ENCODE measurements at places on chromosomes 11 and 22.

- DNase-seq = no peak
Measured at GRCh38 chr22:34914846-34915245, 151.1 kb upstream of the ISX start.

- no peak for DNase-seq
Measured at GRCh38 chr11:126484266-126484665, 128.8 kb downstream of the ST3GAL4 start.

- no peak for DNase-seq
Measured at GRCh38 chr11:75855206-75855605, 40.2 kb downstream of the UVRAG start.

- no peak for DNase-seq
Measured at GRCh38 chr11:3200388-3201111, 18.1 kb downstream of the MRGPRG start.

GRCh38 chr22:40023341-40023841 is 28.6 kb downstream of the FAM83F start:
- no peak for DNase-seq

GRCh38 chr11:31529701-31530100 is 20.1 kb downstream of the ELP4 start:
- DNase-seq = no peak

- no peak for DNase-seq
Measured at GRCh38 chr22:38862375-38863329, 9.4 kb downstream of the CBX6 start.

GRCh38 chr22:45612451-45612901 is 59.2 kb upstream of the ATXN10 start:
- DNase-seq = no peak

DNA sequence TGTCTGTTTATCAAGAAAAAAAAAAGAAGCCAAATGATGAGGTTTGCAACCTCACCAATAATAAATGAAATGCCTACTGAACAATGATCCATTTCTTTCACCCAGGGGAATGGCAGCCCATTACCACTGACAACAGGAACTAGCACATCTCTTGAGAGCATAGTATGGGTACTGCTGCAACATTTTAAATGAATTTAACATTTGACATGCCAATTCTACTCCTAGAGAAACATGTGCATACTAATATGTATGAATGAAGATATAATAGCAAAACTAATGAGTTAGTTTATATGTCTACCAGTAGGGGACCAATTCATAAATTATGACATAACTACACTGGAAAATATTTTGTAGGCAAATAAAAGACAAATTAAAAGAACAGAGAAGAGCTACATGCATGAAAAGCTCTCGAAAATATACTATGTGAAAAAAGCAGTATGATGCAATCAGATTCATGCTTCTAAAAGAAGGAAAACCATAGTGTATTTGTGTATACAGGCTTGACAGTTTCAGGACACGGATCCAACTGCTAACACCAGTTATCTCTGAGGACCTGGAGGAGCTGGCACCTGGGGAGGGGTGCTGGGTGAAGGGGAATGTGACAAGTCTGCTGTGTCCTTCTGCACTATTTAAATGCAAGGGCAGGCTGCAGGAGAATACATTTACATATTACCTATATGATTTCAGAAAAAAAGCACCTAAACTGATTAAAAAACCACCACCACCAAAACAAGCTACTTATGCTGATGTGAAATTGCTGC is 6.9 kb downstream of the SMCO4 start:
- no peak for DNase-seq

DNA sequence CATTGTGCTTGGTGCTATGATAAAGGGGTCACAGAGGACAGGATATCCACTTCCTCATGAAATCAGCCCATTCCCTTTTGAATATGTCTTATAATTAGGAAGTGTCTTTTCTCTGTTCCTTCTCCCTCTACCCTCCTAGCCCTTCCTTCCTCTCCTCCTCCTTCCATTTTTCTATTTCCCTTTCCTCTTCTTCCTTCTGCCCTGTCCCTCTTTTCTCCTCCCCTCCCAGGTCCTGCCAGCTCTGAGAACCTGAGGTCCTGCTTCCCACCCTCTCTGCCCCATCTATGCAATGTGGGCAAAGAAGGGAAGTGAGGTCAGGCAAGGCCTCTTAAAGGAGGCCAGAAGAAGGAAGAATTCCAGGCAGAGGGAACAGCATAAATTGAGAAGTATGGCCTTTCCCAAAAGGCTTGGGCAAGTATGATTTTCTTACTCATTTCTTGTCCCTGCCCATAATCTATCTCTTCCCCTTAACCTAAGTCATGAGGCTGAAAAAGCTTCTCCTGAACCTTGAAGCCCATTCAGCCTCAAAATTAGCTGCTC is 7.7 kb upstream of the UBASH3B start:
- DNase-seq = no peak

DNA sequence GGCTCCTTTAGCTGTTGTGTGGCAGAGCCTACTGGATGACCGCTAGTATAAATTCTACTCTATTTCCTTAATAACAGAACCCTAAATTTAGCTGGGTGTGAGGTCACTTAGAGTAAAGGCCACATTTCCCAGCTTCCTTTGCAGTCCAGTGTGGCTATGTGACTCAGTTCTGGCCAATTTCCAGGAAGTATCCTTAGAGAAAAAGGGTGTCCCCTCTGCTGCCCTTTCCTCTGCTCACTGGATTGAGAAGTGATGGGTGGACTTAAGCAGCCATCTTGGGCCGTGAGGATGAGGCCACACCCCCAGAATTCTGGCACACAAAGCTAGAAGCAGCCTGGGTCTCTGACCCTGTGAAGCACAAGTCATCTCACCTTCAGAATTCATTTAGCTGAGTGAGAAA is 11.7 kb upstream of the RASD2 start:
- DNase-seq = no peak

- DNase-seq = no peak
Measured at GRCh38 chr22:20137671-20138416, 6.2 kb downstream of the ZDHHC8 start.

DNA sequence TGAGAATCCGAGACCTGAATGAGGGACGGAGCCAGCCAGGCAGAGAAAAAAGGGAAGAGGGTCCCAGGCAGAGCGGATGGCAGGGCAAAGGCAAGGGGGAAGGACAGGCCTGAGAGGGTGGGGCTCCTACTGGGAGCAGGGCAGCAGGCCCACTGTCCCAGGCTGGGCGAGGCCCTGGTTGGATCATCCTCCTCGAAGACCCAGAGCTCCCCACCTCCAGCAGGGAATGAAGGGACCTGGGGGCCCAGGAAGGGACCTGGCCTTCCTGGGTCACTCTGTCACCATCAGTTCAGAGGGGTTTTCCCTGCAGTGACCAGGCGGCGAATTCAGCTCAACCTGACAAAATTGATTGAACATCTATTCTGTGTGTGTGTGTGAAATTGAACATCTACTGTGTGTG is 4.0 kb downstream of the CD5 start:
- DNase-seq = no peak

- no peak for DNase-seq
Measured at GRCh38 chr11:61116426-61117167, 14.3 kb downstream of the CD5 start.

DNA sequence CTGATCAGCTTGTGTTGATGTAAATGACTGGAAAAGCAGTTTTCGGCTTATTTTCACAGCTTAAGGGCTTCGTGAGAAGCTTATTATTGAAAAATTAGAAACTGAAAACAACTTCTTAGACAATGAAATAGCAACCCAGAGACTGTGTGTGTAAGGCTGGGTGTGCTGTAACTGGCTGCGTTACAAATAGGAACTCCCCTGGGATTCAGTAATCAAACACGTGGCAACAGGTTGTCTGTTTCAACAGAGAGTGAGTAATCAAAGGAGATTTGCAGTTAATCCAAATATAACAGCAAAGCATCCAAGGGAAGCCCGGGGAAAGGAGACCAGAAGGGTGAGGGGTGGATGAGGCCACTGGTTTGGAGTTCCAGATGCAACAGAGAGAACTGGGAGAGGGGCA is 19.2 kb downstream of the NTM start:
- DNase-seq = no peak

DNA sequence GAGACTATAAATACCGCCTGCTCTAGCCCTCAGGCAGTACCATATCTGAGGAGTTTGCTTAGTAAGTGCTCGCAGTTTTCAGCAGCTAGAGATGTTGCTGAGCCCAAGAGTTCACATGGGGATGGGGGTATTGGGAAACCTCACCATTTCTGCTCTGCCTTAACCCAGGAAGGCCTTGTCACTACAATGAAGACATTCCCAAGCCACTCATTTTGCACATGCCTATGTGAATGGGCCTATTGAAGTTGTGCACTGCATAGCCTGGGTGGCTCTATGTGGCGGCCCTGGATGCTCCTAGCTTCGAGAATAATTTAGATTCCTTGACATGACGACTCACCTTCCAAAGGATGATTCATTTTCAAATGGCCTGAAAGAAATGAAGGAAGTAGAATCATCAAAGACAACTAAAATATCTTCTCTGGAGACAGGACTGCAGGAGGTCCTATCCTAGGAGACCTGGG is 163.4 kb downstream of the ADAMTS15 start:
- DNase-seq = no peak

- DNase-seq = no peak
Measured at GRCh38 chr11:36142439-36142838, 146.8 kb downstream of the COMMD9 start.

DNA sequence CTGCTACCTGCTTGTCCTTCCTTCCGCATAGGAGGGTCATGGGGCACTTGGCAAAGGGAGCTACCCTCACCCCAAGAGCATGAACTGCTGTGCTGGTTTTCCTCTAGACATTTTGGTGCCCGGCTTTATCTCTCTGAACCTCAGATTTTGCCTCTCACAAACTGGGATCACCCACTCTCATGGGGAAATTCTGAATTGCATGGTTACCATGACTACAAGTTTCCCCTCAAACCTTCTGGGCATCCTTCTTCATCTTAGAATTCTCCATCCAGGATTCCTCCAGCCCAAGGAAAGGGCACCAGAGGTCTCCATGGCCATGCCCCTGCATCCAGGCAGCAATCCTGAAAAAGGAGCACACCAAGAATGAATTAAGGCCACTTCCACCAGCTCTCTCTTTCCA is 180.1 kb upstream of the NECTIN1 start:
- no peak for DNase-seq

GRCh38 chr11:96331699-96332116 is 11.3 kb downstream of the MAML2 start:
- DNase-seq = no peak

DNA sequence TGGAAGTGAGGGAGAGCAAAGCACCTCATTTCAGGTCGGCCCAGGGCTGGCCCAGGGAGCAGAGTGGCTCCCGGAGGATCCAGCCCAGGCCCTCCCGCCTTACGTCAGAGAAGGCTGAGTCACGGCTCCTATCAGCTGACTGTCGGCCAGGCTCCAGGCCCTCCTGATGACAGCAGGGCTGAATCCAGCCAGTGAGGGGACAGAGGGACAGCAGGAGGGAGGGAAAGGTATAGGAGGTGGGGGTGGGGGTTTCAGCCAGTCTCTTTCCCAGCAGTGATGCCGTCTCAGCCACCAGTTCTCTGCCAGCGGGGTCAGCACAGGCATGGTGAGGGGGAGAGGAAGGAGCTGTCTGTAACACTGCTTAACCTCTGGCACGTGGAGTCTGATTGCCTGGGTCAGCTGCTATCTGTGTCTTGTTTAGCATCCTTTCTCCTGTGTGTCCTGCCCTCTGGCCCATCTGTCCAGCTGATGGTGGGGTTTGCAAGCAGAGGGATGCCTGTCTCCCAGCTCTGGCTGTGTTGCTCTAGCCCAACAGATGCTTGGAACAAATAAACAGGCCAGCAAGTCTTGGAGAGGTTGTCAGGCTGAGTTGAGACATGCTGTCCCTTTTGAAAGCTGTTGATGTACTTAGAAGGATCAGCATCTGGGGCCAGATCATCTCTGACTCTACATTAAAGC is 74.0 kb downstream of the ADAMTS15 start:
- no peak for DNase-seq

GRCh38 chr11:114089748-114090147 is 30.2 kb downstream of the ZBTB16 start:
- no peak for DNase-seq

- no peak for DNase-seq
Measured at GRCh38 chr22:30027169-30027568, 53.1 kb upstream of the HORMAD2 start.

- DNase-seq = no peak
Measured at GRCh38 chr11:92667486-92668152, 301.8 kb upstream of the MTNR1B start.

- no peak for DNase-seq
Measured at GRCh38 chr11:124322356-124322755, 2.4 kb upstream of the OR8D2 start.

DNA sequence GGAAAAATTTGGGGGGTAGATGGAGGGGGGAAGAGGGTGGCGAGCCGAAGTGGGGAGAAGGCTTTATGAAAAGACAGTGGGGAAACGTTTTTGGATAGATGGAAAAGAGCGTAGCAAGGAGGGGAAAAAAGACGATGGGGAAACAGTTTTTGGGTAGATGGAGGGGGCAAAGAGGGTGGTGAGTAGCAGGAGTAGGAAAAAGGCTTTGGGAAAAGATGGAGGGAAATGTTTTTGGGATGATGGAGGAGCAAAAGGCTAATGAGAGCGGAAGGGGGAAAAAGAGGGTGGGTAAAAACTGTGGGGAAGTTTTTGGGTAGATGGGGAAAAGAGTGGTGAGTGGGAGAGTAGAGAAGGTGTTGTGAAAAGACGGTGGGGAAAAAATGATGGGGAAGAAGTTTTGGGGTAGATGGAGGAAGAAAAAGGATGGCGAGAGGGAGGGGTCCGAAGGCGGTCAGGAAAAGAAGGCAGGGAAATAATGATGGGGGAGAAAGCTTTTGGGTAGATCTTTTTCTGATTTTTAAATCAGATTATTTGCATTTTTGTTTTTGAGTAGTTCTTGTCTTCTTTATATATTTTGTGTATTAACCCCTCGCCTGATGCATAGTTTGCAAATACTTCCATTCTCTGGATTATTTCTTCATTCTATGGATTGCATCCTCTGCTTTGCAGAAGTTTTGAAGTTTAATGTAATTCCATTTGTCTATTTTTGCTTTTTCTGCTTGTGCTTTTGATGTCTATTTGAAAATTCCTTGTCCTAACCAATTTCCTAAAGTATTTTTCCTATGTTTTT is 115.3 kb upstream of the SERPIND1 start:
- no peak for DNase-seq

DNA sequence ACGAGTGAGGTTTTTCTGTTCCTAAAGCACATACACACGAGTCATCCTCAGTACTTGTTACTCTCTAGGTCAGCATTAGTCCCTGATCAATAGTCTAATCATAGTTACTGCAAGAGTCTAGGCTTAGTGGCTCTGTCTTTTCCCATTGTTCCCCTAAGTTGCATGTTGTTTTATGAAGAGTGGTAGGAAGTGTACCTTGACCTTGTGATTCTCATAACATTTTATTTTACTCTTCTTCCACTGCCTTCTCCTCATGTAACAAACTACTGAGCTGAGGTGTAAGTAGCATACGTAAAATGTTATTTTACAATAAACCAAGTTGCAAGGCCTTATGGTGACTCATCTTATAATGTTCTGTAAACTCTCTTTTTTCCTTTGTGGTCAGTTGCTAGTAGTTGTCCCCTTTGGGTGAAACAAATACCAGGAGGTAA is 15.0 kb downstream of the METTL15 start:
- DNase-seq = no peak
